Suppressor macrophage treated with lipopolysaccharide for 4 hours (primary cell): ENCODE measurements at places on chromosomes 13 and 19.
A peak's percentile ranks its signal among the peaks of the same experiment; 100 is the strongest.

DNA sequence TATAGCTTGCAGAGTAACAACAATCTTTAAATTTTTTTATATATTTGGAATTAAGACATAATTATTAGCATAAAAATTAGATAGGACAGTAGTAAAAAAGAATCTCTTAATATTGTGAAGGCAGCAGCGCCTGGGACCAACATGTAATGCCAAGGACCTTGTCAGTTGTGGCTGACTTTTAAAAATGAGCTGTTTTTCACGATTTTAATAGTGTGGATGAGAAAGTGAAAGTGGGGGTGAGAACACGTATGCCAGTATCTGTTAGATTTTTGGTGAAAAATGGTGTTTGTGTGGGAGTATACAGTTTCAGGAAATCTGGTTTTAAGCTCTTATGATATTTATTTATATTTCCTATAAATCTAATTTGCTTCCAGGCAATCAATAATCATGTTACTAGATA, 125.2 kb downstream of the LMO7 start:
- DNase-seq: peak; percentile 18

DNA sequence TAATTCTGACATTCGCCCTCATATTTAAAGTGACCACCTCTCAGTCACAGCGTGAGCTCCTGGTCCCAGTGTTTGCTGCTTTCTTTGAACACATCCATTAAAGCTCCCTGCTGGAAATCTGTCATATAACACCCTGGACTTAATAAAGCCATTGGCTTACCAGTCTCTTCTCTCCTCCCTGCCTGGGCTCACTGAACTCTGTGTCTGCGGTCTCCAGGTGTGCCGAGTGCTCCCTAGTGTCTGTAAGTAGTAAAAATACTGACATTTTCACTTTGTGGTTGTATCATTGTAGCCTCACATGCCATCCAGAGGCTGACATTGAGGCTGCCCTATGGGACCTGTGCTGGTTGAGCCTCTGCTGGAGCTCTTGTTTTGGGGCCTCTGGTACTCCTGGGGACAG, 2.6 kb upstream of the PSG11 start:
- no peak for DNase-seq

GRCh38 chr19:55498246-55498840, 10.1 kb downstream of the SSC5D start:
- no peak for DNase-seq

GRCh38 chr19:28521614-28522544, 691.1 kb downstream of the UQCRFS1 start:
- DNase-seq: no peak

- peak; percentile 14 for DNase-seq
Measured at GRCh38 chr19:49553451-49554271, 25.9 kb downstream of the RCN3 start.

GRCh38 chr13:112910016-112910415, 59.0 kb upstream of the MCF2L start:
- DNase-seq: no peak

DNA sequence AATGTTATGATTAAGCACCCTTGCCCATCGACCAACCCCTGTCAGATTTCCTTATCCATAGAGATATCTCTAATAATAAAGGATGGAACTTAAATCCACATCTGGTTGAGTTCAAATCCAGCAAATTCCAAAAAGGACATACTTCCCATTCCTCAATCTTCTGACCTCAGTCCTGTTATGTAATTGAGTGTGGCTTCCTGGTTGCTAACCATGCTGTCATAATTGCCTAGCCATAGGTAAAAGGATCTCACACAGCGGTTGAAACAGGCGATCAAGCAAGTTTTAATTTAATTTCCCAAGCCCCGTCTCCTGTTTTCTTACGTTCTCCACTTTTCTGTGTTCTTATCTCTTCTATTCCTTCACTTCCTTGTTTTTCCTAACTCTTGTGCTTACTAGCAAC, 550.3 kb downstream of the GPC6 start:
- DNase-seq: no peak

DNA sequence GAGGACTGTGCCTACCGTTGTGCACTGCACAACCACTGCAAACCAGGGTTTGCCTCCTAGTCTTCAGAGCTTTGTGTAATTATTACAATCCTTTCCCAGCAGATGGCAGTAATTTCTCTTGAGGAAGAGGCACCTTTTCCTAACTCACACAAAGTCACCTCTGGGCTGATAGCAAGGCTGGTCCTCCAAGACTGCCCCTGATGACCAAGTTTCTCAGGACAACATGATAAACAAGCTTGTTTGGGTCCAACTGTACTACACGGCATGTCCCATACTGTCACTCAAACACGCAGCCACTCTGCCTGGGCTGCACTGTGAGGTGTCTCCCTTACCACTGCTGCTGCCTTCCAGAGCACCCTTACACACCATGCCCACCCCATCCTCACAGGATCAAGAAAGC, 39.3 kb downstream of the RFXAP start:
- DNase-seq: peak; percentile 48

- DNase-seq: peak; percentile 82
Measured at GRCh38 chr19:15091918-15092753, 10.1 kb downstream of the OR1I1 start.

DNA sequence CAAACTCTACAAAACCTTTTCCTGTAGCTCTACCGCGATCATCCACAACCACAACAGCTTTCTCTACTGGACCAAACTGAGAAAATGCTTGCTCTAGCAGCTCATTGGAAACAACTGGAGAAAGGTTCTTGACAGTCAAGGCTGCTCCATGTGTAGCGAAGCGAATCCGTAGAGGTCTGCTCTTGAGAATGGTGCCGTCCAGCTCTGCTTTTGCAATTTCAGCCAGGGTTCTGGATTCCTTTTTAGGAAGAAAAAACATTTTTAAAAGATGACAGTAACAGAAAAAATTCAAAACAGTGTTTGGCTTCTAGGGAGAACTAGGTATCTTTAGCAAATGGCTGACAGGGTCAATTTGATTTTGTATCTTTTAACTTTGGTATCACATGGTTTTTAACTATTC, 10.4 kb downstream of the PSPC1 start:
- DNase-seq: no peak

GRCh38 chr19:49150944-49151243, 4.3 kb downstream of the HRC start:
- no peak for DNase-seq

GRCh38 chr13:94233401-94233800, 246.1 kb downstream of the DCT start:
- peak; percentile 33 for DNase-seq

GRCh38 chr13:29936051-29936813, 85.8 kb upstream of the UBL3 start:
- peak; percentile 31 for DNase-seq

DNA sequence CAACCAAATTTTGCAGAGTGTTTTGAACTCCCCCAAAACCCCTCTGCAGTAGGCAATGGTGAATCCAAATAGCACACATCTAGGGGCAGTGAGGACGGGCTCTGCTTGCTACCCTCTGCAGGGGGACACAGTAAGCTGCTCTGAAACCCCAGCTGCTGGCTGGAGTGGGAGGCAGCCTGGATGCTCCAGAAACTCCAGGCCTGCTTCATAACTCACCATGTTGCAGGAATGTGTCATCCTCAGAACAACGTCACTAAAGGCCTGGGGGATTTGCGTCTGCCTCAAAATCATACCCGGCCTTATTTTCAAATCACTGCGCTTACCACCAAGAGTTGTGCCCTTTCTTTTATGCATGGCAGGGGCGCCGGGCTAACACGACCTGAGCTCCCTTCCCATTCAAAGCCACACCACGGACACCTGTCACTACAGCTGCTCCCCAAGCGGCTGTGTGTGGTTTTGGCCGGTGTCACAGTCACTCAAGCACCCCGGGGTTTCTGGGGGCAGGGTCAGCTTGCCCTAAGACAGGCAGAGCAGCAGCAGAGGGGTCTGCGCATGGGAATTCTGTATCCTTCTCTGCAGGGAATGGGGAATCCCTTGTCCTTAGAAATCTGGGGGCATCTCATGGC, 93.9 kb downstream of the TSHZ3 start:
- no peak for DNase-seq

DNA sequence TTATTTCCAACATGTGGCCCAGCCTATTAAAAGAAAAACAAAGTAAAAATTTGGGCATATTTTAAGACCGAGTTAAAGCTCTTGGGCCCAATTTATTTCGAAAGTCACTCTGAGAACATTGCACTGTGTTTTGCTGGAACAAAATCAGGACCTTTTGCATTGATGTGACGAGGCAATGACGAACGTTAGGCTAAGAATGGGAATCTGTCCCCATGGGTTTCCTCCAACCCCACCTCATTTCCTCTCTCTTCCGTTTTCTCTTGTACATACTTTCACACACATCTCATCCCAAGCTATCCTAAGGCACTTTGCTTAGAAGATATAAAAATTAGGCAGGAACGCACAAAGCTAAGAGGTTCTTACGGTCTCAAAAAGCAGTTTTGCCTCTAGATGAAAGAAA, 22.1 kb downstream of the EDNRB start:
- no peak for DNase-seq
